SIG-M5 (cell line): ENCODE measurements at places on chromosomes 11 and 22.

- no peak for DNase-seq
Observed at GRCh38 chr11:1196516-1197391, 26.1 kb upstream of the MUC5B start.

DNA sequence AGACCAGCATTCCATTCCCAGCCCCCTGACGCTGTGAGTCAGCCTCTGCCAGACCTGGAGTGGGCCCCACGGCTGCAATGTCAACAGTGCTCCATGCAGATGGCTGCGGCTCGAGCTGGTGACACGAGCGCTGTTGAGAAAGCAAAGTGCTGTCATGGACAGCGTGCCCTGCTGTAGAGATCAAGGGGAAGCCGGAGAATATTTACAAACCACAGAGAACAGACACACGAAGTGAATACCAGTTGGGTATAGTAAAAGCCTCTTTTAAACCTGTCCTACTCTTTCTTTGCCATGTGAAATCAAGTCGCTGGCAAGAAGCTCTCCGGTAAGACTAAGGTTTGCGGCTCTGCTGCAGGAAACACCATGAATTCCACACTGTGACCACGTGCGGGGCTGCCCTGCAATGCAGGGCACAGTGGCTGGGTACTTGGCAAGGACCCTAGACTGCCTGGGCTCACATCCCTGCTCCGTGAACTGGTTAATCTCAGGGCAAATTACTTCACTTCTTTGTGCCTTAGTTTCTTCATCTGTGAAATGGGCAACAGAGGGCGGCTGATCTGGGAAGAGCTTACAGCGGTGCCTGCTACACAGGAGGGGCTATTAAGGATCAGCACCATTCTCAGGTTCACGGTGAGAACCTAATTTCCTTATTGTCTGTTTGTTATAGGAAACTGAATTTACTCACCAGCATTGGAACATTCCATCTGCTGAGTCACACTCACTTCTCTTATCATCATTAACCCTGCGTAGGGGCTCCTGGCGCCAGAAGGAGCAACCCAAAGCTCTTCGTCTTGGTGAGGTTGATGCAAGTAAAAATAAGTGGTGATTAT lies 27.8 kb upstream of the ELFN2 start:
- DNase-seq = no peak

GRCh38 chr11:35641171-35641897 lies 21.2 kb upstream of the TRIM44 start:
- DNase-seq = no peak

GRCh38 chr11:128747728-128748148 lies 53.9 kb downstream of the FLI1 start:
- no peak for DNase-seq

- no peak for DNase-seq
Observed at GRCh38 chr11:117303646-117304315, 12.3 kb downstream of the BACE1 start.

GRCh38 chr22:40721266-40721665 lies 42.0 kb downstream of the MCHR1 start:
- DNase-seq = no peak

DNA sequence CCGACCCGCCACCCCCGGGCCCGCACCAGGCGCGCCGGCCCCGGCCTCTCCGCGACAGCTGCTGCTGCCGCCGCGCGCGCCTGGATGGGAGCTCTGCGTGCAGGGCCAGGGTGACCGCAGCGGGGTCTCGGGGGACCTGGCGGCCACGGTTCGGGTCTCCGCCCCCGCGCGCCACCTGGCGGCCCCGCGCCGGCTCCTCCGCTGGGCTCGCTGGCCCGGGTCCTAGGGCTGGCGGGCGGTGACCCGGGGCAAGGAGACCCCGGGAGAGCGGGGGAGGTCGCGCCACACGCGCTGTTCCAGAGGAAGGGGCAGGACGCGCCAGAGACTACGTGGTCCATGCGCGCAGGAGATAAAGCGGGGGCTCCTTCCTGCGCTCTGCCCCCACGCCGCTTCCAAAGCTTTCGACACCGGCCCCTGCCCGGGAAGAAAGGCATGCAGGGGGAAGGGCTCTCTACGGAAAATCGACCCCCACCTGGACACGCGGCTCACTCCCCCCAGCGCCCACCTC lies 562 bp downstream of the SHANK2 start:
- no peak for DNase-seq

DNA sequence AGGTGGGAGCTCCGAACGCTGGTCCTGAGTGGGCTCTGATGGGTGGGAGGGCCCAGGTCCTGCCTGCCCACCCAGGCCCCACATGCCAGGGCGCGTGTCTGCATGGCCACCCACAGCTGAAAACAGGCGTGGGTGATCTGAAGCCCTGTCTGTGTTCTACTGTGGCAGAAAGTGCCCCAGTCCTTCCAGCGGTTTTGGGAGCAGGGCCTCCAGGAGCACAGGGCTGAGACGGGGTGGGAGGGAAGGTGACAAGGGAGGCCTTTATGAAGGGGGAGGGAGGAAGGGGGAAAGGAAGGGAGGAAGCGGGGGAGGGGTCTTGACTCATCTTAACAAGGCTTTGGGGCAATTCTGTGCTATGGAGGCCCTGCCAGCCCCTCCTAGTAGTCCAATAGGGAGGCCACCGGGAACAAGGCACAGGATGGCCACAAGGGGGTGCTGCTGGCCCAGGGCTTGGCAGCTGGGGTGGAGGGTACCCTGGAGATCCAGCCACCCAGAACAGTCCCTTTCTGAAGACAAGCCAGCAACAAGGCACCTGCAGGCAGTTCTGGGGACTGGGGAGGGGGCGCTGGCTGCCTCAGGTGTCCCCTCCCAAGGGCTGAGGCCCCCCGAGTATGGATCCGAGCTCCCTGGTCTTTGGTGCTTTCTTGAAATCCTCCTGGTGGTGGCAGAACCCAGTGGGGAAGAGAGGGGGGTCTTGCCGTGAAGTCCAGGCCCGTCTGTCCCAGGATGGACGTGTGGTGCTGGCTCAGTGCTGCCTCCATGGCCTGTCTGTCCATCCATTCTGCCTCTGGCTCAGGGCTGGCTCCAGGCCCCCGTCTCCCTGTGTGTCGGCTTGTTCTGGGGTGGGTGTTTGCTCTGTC lies 6.3 kb upstream of the FADS3 start:
- no peak for DNase-seq

DNA sequence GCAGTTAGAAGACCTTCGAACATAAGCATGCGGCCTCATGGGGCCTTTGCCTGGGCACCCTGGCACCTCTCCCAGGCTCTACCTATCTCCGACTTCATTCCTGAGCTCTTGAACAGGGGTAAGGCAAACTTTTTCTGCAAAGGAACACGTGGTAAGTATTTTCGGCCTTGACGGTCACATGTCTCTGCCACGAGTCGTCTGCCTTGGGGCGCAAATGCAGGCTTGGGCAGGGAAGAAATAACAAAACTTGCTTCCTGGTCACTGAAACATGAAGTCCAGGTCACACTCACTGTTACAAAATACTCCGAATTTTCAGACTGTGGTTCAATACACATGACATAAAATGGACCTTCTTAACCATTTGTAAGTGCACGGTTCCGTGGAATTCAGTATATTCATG lies 3.4 kb upstream of the ASCL2 start:
- DNase-seq = no peak

DNA sequence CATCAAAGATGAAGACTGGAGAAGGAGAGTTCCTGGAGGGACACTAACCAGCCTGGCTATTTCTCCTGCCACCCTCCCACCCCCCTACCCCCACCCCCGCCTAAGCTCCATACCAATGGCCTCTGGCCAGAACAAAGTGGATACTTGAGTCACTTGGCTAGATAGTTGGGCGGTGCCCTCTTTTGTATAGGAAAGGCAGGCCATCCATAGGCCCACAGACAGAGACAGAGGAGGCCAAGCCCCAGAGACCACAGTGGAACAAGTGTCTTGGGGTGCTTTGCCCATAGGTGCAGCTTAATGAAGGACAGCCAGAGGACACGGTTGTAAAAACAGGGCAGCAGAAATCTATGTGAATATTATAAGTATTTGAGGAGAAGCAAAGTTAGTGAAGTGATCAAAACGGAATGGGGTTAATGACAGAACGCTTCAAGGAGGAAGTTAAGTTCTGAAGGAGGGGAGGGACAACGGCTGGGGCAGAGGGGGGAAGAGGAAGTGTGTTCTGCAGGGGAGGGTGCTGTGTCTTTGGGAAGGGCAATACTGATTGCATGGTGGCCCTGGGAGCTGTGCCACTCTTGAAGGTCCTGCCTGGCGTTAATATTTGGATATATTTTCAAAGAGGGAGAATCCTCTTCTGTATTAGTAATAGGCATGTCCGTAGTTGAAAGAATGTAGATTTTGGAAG lies 32.7 kb downstream of the FLI1 start:
- DNase-seq = peak; percentile 71

DNA sequence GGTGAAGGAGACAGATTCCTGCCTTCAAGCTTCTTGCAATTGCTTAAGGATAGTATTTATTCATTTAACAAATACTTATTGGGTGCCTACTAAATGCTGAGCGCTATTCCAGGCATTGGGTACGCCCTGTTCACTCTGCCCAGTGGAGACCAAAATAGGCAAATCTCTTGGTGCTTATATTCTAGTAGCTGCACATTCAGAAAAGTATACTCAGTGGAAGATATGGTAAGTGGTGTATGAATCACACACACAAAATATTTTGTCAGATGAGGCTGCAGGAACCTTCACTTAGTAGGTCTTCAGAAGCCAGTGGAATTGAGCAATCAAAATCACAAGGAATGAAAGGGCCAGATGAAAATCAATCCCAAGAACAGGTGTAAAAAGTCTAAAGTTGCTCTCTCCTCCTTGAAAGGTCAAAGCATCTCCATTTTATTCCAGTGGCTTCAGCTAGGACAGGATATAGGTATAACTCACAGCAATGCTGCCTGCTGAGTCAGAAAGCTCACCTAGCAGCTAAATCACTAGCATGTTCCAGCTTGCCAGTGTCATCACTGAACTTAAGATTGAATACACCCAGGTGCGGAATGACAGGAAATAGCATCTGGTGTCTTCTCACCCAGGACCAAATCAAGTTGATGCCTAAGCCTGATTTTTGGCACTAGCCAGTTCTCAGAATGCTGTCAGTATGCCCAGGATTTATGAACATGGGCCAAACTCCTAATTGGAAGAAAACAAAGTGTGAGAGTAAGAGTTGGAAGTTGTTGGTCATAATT lies 83.9 kb downstream of the AMOTL1 start:
- DNase-seq = no peak

DNA sequence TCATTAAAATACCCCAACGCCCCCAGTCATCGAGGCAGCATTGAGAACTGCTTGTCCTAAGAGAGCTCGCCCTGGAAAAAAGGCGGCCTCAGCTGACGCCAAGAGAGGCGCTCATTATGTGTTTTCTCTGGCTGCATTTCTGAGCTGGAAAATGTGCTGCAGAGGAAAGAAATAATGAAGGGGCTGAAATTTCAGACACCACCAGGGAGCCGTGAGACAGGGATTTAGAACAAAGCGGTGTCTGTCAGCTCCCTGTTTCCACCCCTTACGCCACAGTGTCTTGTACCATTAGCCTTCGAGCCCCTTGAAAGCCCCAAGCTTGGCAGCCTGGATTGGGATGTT lies 14.4 kb downstream of the USH1C start:
- no peak for DNase-seq

DNA sequence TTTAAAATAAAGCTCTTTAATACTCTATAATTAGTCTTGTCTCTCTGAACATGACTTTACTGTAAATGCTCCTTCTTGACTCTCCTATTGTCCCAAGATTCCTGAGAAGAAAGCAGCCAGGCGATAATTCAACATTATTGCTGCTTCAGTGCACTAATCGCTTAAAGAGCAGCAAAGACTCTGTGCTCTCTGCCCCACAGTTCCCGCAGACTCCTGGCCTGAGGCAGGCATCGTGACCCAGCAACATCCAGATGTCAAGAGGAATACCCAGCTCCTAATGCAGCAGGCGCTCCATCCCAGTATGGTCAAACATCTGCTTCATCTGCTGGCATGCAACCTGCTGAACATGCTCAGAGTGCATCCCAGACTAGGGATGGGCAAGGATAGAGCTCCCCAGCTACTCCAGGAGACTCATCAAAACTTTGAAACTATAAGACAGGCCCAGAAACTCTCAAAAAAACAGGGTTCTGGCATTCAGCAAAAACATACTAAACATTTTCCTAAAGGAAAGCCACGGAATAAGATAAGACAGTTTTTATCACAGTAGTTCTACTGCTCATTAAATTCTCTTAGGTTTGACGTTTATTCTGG lies 270.0 kb downstream of the SOX6 start:
- no peak for DNase-seq

GRCh38 chr11:87368858-87369480 lies 331.2 kb downstream of the TMEM135 start:
- DNase-seq = no peak

GRCh38 chr22:30370641-30371230 lies 13.9 kb downstream of the CCDC157 start:
- DNase-seq = no peak

DNA sequence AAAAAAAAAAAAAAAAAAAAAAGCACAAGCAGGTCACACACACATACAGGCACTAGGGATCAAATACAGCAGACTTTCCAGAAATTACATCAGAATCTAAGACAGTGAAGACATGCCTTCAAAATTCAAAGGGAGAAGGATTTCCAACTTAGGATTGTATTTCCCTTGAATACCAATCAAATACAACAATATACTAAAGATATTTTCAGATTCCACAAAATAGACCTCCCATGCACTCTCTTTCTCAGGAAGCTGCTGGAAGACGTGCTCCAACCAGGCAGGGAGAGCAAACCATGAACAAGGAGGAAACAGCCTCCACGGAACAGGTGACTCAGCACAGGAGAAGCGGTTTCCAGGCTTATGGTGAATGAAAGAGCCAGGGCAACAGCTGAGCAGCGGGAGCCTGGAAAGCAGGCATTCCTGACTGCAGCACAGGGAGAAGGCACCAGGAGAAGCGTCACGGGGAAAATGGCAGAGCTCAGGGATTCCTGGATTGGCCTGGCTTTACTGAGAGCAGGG lies 32.0 kb downstream of the TMEM184B start:
- no peak for DNase-seq

GRCh38 chr22:19488884-19489843 lies 9.4 kb downstream of the CDC45 start:
- no peak for DNase-seq

- DNase-seq = no peak
Observed at GRCh38 chr11:102573851-102574250, 43.3 kb upstream of the MMP7 start.

- DNase-seq = no peak
Observed at GRCh38 chr22:28031383-28031922, 112.4 kb upstream of the PITPNB start.

- DNase-seq = no peak
Observed at GRCh38 chr11:122882857-122883645, 492 bp downstream of the JHY start.
